ENCODE measurements at places on chromosomes 4 and X.

DNA sequence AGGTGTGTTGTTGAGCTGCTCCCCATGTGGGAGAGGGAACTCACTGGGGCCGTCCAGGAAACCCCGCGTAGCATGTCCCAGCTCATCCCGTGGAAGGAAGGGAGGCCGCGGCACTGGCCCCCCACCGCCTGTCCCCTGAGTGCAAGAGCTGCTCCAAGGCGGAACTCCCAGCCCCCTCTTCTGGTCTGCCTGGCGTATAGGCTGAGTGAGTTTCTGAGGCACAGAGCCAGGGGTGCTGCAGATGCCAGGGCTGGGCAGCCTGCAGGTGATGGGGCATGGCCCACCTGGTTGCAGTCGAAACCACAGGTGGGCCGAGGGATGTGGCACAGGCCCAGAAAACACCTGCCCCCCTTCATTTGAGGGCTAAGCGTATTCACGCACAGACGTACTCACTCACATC, 49.6 kb downstream of the ABLIM2 start:
- no peak for DNase-seq

- DNase-seq, result no peak
Measured at GRCh38 chrX:136496186-136496763, 1.1 kb upstream of the HTATSF1 start.

DNA sequence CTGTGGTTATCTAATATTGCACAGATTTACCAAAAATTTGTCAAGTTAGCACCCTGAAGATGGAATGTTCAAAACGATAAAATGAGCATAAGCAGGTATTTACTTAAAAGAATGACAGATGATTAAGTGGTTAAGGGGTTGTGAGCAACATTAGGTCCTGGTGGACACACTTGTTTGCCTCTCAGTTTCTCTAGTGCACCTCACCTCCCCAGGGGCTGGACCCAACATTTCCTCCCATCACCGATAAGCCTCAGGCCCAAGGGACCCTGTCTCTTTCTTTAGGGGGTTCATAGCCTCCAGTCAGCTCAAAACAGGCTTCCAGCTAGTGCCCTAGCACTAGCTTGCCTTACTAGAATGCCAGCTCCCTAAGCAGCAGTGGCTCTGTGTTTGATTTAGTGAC, 88.0 kb downstream of the ATP11C start:
- DNase-seq, result no peak

DNA sequence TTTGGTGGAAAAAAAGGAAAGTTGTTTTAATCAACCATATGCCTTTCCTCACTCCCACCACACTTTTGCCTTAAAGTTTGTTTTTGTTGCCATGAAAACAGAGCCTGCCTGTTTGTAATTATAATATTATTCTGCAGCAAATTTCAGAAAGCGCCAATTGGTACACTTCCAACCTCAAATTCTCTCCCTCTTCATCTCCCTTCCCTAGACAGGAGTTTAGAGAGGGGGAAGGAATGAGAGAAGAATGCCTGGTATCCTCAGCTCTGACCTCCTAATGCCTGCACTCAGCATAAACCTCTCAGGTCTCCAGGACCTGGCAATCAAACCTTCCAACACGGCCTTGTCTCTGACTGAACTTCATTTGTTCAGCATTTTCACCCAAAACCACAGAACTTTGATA, 138.4 kb upstream of the HCCS start:
- no peak for DNase-seq

DNA sequence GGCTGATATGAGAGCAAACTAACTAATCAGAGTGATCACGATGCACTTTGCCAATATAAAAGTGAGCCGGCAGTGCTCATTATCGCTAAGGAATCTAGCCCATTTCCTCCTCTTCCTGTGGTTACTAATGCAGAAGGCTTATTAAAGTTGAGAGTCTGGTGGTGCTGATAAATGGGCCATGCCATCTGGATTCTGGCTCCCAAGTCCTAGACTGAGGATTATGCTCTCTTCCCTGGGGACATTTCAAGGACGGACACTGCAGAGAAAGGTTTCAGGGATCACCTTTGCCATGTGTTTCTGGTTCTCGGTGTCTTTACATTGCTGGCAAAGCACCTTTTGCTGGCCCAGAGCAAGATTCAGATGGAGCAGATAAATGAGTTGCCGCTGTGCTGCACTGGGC, 85.3 kb downstream of the RTL5 start:
- DNase-seq, result peak; percentile 17

- DNase-seq, result no peak
Measured at GRCh38 chr4:68617003-68617698, 41.0 kb upstream of the UGT2B17 start.

Data from CD4-positive, alpha-beta T cell treated with Interleukin-15 for 4 hours (primary cell).